ENCODE measurements at places on chromosomes 1 and 21. TPM values are rescaled to one million over a fixed set of nuclear protein-coding genes. Genes with fewer than 3 reads are reported as not detected.

MAP10 gene
- polyA plus RNA-seq: 2.1 TPM

- no peaks in the 10 kb centered on the region for H3K27me3 ChIP-seq
- no peaks in the 10 kb centered on the region for H3K36me3 ChIP-seq
- H3K27ac ChIP-seq: no peak overlapping the region
- no peaks in the 10 kb centered on the region for H3K4me1 ChIP-seq
- no peak overlapping the region for H3K4me3 ChIP-seq
Observed at GRCh38 chr1:17686258-17686657, 68.9 kb upstream of the ACTL8 start.

DNA sequence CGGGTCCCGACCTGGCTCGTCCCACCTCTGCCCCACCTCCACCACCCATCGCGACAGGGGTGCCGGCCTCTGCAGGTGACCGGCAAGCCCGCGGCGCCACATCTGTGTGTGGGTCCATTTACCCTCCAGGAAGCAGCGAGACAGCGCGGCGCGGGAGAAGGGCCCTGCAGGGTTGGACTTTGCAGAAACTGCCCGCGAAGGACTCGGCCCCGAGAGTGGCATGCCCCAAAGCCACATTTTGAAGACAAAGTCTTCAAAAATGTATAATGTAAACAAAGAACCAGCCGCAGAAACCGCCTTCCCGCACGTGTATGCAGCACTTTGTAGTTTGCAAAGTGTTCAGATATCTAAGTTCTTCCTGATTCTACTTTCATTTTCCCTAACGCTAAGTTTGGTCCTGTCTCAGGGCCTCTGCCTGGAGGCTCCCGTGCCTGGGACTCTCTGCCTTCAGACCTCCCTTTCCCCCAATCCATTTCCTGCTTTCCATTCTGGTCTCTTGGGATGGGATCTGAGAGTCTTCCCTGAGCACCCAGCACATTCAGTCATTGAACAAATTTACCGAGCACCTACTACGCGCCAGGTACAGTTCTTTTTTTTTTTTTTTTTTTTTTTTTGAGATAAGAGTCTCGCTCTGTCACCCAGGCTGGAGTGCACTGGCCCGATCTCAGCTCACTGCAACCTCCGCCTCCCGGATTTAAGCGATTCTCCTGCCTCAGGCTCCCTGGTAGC is 524 bp upstream of the TMCO4 start:
- DNase-seq: no peak
- peaks cover 5% of the 10 kb centered on the region for H3K4me1 ChIP-seq
- peak overlapping the region; percentile 94 for H3K4me3 ChIP-seq
- H3K27ac ChIP-seq: peak overlapping the region; percentile 93
- peaks cover 2% of the 10 kb centered on the region for H3K27me3 ChIP-seq

GJA9 gene
- polyA plus RNA-seq: not detected

DNA sequence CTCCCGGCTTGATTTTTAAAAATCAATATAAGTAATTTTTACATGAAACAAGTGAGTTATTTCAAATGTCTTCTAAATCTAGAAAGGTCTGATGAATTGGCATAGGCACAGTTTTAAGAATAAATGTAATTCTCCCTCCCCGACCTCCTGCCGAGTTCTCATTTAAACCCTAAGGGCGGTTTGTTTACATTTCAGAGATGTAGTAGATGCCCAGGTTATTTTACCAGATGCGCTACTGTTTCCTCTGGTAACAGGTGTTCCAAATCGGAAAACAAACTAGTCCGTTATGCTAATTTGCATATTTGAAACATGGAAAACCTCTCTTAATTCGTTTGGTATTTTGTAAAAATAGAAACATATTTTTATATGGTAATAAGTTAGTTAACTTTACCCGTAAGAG is 53.8 kb upstream of the CFAP126 start:
- H3K27me3 ChIP-seq: peaks cover 3% of the 10 kb centered on the region
- H3K27ac ChIP-seq: no peak overlapping the region
- H3K36me3 ChIP-seq: no peaks in the 10 kb centered on the region
- peak; percentile 13 for DNase-seq
- peaks cover 5% of the 10 kb centered on the region for H3K4me1 ChIP-seq
- H3K4me3 ChIP-seq: peak overlapping the region; percentile 77

All from naive thymus-derived CD8-positive, alpha-beta T cell (primary cell).